Ammon's horn (tissue), 1 donor: ENCODE measurements at places on chromosomes 13 and 19.

- DNase-seq: no peak
Observed at GRCh38 chr13:44407379-44407778, 33.8 kb downstream of the SERP2 start.

DNA sequence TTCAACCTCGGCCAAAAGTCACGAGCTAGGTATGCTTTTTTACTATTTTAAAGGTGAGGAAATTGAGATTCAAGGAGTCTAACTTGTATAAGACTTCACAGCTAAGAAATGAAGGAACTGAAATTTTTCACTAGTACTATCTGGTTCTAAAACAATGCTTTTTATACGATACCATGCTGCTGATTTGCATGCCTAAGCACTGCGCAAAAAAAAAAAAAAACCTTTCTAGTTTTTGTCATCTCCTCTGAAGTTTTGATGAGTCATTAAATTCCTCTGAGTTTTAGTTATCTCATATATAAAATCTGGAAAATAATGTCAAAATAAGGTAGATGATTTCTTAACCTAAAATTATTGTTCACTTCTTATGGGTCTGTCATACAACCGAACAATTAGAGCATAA lies 28.0 kb upstream of the UFM1 start:
- DNase-seq: no peak

DNA sequence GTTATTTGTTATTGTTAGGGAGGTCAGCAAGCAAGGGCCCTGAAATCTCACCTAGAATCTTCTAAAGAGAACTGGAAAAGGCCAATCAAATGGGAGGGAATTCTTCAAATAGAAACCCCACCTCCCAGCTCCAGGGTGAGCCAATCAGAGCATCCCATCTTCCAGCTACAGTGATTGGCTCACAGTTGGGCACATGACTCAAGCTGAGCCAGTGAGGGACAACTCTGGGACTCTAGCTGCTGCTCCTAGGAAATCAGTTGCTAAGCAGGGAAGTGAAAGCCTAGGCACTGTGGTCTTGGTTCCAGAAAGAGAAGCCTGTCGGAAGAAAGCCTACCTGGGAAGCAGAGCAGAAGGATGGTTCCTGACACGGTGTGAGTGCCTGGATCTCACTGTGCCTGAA lies 13.4 kb downstream of the TM6SF2 start:
- peak; percentile 60 for DNase-seq

DNA sequence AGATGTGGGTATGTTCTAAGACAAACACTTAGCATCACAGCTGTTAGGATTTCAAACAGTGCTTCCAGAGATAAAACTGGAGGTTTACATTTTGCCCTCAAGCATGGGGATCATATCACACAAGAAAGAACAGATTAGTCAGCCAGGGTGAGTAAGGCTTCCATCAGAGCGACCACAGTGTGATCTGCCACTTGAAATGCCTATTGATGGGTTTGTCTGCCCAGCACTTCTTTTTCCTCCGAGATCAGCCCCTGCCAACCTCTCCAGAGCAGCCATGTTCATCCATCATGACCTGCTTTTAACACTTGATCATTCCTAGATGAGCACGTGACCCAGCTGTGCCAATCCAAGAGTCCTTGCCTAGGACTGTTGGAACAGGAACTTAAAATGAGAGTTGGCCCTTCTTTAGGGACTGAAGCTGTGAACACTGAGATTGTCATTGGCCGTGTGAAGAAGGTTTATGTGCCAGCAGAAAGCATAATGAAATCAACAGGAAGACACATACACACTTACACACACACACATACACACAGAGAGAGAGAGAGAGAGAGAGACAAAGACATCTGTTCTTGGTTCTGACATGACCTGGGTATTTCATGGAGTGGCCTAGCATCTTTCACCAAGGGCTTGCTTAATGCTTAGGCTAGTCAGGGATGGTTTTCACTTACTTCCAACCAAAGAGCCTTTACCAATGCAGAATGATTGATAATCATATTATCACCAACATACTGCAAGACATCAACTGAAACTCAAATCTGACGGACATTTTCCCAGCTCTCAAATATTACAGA lies 5.2 kb upstream of the CEBPG start:
- DNase-seq: no peak

- no peak for DNase-seq
Observed at GRCh38 chr19:35224681-35225571, 3.6 kb downstream of the FAM187B start.

DNA sequence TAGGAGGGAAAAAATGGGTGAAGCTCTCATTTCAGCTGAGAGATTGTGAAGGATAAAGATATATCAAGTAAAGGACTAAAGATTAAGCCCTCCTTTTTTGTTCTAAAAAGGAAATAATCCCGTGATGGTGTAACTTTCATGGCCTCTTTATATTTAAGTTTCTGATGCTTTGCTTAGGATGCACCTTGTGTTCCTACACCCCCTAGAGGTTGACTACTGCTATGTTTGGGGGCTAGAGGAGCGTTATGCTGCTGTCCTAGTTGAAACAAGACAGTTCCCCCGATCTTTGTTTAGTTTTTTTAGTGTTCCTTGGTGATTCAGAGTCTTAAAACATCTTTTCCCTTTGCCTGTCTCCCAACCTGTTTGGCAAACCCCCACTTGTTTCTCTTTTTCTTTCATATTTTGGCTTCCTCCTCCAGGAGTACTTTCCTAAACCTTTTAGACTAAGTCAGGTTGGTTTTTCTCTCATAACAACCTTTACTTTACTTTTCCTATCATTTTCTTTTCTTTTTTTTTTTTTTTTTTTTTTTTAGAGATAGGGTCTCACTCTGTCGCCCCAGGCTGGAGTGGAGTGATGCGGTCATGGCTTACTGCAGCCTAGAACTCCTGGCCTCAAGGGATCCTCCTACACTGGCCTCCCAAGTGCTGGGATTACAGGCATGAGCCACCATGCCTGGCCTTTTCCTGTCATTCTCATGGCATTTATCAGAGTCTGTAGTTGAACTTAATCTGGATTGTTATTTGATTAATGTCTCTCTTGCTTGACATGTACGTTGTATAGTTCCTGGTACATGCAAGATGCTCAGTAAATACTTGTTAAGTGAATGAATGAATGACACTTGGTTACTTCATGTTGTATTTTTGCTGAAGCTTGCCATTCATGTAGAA lies 2.8 kb downstream of the UBA2 start:
- DNase-seq: peak; percentile 35

DNA sequence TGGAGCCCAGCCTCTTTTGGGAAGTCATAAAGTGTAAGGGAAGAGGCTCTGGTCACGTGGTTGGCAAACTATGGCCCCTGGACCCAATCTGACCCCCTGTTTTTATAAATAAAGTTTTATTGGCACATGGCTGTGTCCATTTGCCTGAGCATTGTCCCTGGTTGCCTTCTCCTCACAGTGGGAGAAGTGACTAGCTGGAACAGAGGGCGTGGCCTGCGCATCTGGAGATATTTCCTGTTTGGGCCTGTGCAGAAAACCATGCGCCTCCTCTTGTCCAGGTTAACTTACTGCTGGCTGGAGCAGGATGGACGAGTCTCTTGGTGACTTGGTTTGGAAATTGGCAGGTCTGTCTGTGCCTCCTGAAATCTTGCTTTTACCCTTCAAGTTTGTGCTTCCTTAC lies 48.3 kb downstream of the KDM4B start:
- DNase-seq: no peak

- DNase-seq: no peak
Observed at GRCh38 chr19:49233163-49233562, 75.6 kb downstream of the TRPM4 start.

GRCh38 chr19:489418-490196 lies 6.7 kb upstream of the MADCAM1 start:
- DNase-seq: peak; percentile 40

DNA sequence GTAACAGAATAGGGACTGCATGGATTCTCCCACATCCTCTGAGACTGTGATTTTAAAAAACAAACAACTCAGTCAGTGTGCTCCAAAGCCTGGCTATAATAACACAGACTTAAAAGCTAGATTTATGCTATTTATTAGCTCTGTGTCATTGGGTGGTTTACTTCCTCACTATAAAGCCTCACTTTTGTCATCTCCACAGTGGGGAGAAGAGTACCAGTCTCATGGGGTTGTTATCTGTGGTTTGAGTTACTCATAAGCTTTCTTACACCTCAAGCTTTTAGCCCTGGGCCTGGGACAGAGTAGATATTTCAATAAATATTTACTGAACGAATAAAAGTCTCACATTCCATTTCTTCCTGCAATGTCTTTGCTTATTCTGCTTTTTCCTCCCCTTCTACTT lies 5.3 kb downstream of the RNASEH2B start:
- DNase-seq: no peak

DNA sequence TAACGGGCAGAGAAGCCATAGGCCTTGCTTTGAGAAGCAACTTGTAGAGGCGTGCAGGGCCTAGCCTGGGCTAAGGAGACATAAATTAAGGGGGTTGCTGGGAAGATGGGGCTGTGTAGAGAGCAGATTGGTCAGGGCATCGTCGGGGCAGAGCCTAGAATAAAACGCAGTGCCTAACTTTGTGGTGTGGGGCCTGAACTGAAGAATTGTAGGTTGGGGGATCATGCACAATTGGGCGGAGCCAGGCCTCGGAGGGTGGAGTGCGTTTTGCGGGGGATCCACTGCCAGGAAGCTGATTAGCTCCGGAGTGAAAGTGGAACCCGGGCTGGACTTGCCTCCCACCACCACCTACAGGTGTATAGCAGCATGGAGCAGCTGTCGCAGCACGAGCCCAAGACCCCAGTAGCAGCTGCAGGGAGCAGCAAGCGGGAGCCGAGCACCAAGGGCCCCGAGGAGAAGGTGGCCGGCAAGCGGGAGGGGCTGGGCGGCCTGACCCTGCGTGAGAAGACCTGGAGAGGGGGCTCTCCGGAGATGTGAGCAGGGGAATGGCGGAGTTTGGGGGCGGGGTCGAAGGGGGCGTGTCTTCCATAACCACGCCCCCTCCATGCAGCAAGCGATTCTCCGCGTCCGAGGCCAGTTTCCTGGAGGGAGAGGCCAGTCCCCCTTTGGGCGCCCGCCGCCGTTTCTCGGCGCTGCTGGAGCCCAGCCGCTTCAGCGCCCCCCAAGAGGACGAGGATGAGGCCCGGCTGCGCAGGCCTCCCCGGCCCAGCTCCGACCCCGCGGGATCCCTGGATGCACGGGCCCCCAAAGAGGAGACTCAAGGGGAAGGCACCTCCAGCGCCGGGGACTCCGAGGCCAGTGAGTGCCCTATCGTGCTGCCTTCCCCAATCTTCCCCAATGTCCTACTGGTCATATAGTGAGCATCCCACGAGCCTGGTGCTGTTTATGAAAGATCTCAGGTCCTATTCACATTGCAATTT lies 13.8 kb downstream of the DNASE2 start:
- DNase-seq: peak; percentile 38

- no peak for DNase-seq
Observed at GRCh38 chr13:97496511-97496910, 62.5 kb downstream of the RAP2A start.

DNA sequence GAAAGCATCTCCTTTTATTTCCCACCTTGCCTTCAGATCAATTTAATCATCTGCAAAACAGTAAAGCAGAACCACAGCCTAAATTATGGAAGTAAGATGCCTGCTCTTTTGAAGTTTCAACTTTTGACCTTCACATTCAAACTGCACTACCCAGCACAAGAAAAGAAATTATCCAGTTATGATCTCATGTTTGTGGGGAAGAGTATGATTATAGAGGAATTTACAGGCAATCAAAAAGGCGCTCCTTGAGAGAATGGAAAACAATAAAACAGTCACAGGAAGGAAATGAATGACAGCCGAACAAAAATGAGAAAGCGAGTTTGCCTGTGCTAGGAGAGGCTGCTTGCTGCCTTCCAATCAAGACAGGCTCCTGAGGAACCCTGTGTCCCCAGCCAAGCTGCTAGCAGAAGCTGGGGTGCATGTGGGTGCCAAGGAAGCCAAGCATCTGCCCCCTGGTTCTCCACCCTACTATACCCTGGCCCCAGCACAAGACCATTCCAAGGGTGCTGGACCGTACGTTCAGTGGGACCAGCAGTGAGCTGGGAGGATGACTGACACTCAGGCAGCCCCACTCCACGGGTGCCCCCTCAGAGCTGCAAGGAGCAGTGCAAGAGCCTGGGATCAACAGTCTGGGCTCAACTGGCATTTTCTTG lies 47.8 kb downstream of the PEPD start:
- no peak for DNase-seq

DNA sequence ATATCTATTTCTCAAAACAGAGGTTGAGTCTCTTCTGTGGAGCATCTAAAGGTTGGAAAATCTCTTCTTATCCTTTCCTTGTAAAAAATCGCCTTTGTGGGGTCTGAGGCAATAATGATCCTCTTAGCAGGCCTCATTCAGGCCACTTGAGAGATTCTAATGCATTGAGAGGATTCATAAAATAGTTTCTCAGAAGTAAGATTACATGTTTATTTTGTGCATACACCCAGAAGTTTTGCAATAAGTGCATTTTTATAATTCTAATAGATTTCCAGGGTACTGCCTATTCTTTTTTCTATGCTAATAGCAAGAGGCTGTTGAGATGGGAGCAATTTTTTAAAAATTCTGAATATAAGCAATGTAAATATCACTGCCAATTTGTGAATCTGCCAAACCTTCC lies 342.2 kb upstream of the KLF12 start:
- no peak for DNase-seq

DNA sequence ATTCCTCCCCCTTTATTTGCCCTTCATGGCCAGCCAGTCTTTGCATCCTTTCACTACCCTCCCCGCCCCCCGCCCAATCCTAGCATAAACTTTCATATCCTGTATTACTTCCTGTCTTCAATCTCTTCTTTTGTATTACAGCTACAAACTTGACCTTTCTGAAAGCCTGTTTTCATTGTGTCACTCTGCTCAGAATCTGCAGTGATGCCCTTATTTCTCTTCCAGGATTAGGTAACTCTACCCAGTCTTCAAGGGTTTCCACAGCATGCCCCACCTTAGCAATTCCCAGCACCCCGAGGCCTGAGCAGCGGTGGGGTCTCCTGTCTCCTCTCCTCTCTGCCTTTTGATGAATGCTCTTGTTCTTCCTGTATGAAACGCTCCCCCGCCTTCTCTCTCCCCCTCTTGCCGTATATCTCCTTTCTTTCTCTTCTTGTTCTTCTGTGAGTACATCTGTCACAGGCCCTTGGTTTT lies 145.6 kb downstream of the SHISA2 start:
- DNase-seq: no peak

- DNase-seq: no peak
Observed at GRCh38 chr13:45592758-45593157, 22.8 kb downstream of the ERICH6B start.

DNA sequence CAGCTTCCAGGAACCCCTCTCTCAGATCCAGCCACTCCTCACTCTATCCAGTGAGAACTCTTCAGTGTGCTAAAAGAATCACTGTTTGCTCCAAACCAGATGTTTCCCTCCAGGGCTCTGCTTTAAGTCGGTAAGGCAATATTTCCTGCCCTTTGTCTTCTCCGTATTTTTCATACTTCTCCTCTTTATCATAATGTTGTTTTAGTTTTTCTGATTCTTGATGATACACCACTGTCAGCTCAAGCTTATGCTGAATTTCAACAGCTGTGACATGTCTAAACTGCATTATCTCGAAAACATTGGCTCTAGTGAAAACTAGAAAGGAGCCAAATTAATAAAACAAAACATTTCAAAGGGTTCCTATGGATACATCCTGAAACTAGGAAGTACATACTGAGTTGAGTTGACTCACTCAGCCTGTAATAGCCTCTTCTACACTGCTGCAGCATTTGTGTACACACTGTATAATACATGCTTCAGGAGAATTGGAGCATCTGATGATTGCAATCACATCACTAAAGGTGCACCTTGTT lies 39.8 kb downstream of the GPR180 start:
- DNase-seq: no peak
